ENCODE measurements at places on chromosomes 5 and 9.
A peak's percentile ranks its signal among the peaks of the same experiment; 100 is the strongest.

GRCh38 chr5:1502046-1502736 is 21.6 kb downstream of the LPCAT1 start:
- peak; percentile 42 for DNase-seq

- DNase-seq, result no peak
These were observed 11.5 kb upstream of the PPP2R2B start for GRCh38 chr5:146890066-146890465.

DNA sequence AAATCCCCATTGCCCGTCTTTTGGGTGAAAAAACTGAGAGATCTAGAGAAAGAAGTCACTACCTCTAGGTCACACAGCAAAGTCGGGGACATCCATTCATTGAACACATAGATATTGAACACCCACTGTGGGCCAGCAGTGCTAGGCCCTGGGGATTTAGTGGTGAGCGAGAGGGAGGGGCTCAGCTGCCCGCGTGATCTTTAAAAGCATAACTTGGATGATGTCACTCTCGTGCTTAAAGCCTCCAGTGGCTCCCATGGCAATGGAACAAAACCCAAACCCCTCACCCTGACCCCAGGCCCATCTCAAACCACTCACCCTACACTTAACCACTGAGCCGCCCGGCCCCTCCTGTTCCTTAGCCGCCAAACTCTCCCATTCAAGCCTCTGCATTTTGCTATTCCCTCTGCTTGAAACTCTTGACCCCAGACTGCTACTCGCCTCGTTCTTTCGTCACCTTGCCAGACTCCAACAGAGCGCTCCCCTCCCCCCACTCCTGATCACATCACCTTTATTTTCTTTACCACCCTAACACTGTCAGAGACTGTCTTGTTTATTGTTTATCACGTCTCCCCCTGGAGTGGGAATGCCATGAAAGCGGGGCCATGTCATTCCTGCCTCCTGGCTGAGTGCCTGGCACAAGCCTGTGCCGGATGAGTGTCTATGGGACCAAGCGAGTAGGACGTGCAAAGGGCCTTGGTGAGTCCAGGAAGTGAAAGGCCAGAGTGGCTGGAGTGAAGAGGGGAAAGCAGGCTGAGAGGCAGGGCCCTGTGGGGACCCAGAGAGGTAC is 710 bp upstream of the PIP5KL1 start:
- DNase-seq, result peak; percentile 42

DNA sequence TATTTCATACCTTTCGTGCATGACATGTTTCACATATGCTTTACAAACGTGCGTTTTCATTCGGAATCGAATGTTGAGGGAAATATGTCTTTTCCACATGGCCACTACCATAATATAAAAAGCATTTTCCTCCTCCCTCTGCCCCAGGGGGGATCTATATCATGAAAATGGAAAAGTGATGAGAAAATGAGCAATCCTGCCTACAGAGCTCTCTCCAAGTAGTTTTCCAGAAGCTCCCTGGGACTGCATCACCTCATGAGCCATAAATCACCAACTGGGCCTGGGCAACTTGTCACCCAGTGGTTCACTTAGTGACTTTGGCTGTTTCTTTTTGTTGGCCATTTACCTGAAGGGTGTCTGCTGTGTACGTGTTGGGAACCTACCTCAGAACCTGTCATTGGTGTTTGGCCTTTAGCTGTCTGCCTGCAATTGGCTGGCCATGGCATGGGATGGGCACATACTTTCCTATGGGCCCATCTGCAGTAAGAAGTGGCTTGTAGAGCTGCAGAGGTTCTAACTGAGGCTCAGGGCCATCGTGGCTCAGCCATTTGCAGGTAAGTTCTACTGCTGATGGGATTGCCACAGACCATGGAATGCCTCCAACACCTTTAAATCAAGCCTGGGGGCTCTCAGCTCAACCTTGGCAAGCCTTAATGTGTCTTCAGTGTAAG is 9.5 kb upstream of the TIFAB start:
- DNase-seq, result no peak

DNA sequence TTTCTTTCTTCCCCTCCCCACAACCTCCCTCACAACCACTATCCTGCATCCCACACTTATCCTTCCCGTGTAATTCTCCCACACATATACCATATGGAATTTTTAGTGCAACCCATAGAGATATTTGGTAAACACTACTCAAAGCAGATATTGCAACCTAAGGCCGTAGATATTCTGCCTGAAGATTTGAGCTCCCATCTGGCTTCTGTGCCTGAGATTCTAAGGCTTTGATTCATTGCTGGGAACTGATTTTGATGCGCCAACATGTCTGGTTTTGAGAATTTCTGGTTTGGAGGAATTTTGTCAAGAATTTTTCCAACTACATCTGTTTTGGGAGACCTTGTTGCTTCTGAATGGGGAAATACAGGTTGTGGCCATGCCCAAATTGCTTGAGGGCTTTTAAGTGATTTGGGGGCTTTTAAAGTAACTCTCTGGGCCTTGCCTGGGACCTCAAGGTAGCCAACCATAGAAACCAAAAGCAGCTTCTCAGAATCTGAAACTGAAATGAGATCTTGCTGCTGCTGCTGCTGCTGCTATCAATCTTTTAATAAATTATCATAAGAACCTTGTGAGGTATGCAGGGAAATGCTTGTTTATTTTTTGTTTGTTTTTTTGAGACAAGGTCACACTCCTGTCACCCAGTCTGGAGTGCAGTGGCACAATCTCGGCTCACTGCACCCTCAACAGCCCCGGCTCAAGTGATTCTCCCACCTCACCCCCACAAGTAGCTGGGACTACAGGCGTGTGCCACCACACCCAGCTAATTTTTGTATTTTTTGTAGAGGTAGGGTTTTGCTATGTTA is 36.2 kb downstream of the PLAC8L1 start:
- DNase-seq, result no peak

DNA sequence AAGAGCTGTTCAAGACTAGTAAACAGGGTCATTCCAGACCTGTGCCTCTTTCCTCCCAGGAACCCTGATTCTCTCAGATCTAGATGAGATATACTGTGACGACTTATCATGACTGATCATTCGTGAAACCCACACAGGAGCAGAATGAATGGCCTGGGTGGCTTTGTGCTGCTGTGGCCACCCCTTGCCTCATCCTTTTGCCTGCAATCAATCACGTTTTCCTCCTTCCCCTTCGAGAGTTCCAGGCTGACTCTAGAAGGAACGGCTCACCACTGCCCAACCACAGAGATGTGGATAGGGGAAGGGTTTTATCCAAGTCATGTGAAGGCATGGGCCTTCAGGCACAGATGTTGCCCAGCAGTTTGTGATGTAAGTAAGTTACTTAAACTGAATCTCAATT is 5.8 kb downstream of the ANXA6 start:
- peak; percentile 29 for DNase-seq
